ENCODE measurements at places on chromosomes 16 and 17.

GRCh38 chr16:1539720-1540555, 6.5 kb downstream of the TMEM204 start:
- H3K36me3 ChIP-seq, result peaks cover 7% of the 10 kb centered on the region
- H3K4me3 ChIP-seq, result no peak overlapping the region
- no peak overlapping the region for H3K27ac ChIP-seq
- DNase-seq, result no peak

DNA sequence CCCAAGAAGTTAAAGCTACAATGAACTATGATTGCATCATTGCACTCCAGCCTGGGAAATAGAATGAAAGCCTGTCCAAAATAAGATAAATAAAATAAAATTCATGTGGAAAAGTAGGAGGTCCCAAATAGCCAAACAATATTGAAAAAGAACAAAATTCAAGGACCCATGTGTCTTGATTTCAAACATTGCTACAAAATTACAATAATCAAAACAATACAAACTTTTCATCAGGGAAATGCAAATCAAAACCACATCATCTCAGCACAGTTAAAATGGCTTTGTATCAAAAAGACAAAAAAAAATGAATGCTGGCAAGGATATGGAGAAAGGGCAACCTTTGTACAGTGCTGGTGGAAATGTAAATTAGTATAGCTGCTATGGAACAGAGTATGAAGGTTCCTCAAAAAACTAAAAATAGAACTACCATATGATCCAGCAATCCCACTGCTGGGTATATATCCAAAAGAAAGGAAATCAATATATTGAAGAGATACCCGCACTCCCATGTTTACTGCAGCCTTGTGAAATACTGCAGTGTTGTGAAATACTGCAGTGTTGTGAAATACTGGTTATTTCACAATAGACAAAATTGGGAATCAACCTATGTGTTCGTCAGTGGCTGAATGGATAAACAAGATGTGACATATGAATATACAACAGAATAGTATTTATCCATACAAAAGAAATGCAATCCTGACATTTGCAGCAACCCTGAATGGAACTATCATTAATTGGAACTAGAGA, 24.5 kb upstream of the ZNF287 start:
- no peaks in the 10 kb centered on the region for H3K27me3 ChIP-seq
- H3K4me1 ChIP-seq, result peaks cover 10% of the 10 kb centered on the region
- H3K4me3 ChIP-seq, result no peak overlapping the region
- H3K36me3 ChIP-seq, result no peaks in the 10 kb centered on the region

DNA sequence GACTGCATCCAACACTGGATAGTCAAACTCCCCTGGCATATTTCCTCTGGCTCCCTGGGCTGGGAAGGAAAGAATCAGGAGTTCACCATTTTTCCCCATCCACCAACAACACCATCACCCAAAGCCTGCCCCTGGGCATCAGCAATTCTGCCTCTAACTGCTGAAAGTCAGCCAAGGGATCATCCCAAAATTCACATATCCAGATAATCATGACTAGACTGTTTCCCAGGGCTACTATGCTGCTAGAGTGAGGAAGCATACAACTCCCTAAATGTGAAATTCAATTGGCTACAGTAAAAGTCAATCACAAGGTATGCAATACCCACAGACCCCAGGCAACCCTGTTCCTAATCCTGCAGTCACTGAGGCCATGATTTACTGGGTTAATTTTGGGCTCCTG, 230.6 kb downstream of the C16orf95 start:
- no peaks in the 10 kb centered on the region for H3K4me1 ChIP-seq
- H3K27ac ChIP-seq, result no peak overlapping the region
- no peak for DNase-seq
- no peaks in the 10 kb centered on the region for H3K36me3 ChIP-seq

GRCh38 chr16:78415013-78415412, 315.6 kb downstream of the WWOX start:
- no peak for DNase-seq
- H3K27ac ChIP-seq, result no peak overlapping the region
- no peak overlapping the region for H3K4me3 ChIP-seq
- no peaks in the 10 kb centered on the region for H3K4me1 ChIP-seq
- H3K27me3 ChIP-seq, result no peaks in the 10 kb centered on the region
- no peaks in the 10 kb centered on the region for H3K36me3 ChIP-seq

DNA sequence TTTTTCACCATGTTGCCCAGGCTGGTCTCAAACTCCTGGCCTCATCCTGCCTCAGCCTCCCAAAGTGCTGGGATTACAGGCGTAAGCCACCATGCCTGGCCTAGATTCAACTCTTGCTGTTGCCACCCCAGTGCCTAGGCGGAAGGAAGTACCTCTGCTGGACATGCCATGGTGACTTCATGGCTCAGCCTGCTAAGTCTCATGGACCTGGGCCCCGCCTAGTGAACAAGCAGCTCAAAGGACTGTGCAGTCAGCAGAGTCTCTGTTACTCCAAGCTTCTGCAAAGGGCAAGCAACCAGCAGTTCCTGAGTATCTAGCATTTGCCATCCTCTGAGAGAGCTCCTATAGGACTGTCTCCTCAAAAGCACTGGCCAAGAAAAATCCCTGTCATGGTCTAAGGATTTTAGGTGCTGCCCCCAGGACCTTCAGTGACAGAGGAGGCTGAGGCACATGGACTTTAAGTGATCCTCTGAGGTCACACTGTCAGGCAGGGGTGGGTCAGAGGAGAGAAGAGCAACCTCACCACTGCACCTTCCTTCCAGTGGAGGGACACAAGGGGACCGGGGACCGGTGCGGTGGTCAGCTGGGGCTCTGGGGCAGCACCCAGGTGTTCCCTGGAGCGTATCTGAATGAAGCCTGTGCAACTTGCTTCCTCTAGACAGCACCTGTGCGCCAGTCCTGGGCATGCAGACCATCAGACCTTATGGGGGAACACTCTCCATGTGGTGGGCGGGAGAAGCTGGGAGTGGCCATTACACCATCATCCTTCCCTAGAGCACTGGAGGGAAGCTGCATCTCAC, 71.3 kb downstream of the IL21R start:
- H3K4me1 ChIP-seq, result peaks cover 5% of the 10 kb centered on the region
- no peak overlapping the region for H3K27ac ChIP-seq
- no peak for DNase-seq
- no peaks in the 10 kb centered on the region for H3K27me3 ChIP-seq

GRCh38 chr17:45641541-45641940, 142.6 kb upstream of the CRHR1 start:
- no peak overlapping the region for H3K4me3 ChIP-seq
- no peak for DNase-seq
- H3K27me3 ChIP-seq, result peaks cover 15% of the 10 kb centered on the region
- H3K4me1 ChIP-seq, result peaks cover 15% of the 10 kb centered on the region

GRCh38 chr16:51636920-51637769, 486.1 kb upstream of the SALL1 start:
- no peak for DNase-seq
- no peaks in the 10 kb centered on the region for H3K4me1 ChIP-seq
- no peak overlapping the region for H3K27ac ChIP-seq
- H3K36me3 ChIP-seq, result no peaks in the 10 kb centered on the region
- H3K4me3 ChIP-seq, result no peak overlapping the region

- H3K27me3 ChIP-seq, result no peaks in the 10 kb centered on the region
- no peak overlapping the region for H3K27ac ChIP-seq
- peaks cover 23% of the 10 kb centered on the region for H3K36me3 ChIP-seq
These were observed 8.9 kb downstream of the MRPL27 start for GRCh38 chr17:50364061-50364458.

DNA sequence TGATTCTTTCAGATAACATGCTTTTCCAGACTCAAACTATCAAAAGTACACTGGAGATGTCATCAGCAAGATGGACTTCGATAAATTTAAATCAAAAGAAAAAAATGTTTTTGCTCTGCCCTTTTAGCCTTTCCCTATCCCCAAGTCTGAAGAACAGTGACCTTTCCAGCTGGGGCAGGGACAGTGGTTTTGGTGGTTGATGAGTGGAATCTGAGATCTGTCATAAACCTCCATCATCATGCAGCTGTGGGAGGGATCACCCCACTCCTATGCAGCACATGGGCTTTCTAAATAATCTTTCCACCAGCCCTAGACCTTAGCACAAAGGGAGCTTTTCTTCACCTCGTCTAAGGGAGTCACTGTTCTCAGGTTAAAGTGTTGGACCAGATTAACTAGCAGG, 869.5 kb upstream of the SOX9 start:
- H3K4me1 ChIP-seq, result no peaks in the 10 kb centered on the region
- H3K4me3 ChIP-seq, result no peak overlapping the region
- DNase-seq, result no peak
- H3K27ac ChIP-seq, result no peak overlapping the region

DNA sequence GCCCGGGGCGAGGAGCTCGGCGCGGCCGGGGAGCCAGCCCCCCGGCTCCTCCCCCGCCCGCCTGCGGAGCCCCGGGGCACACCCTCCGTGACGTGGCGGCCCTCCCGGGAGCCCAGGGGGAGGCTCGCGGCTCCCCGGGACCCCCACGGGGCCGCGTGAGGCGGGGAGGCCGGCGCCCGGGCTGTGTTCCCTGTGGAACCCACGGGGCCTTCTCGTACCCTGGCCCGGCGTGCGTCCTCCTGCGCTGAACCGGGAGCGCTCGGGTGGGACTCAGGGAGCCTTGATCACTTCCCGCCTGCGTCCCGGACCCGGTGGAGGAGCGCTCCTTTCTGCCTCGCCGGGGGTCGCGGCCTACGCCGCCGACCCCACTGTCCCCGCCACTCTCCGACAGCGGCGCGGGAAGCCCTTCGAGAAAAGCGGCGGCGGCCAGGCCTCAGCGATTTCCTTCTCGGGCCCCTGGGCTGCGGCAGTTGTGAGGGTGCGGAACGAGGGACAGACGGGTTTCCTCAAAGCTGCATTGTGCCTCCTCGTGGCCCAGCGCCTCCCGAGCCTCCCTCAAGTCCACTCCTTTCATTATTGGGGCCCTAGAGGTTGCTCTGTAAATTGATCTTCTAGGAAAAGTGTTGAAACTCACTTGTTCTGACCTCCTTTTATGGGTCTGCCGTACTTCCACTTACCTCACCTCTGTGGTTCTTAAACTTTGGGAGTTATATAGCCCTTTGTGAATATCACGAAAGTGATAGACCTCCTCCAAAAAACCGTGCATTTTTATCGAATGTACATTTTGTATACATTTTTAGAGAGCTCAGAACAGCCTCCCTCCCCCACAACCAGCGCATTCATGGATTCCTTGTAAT, 597 bp downstream of the LIG3 start:
- peak overlapping the region; percentile 100 for H3K27ac ChIP-seq
- peak overlapping the region; percentile 90 for H3K4me3 ChIP-seq
- peak; percentile 20 for DNase-seq
- H3K27me3 ChIP-seq, result no peaks in the 10 kb centered on the region
- peaks cover 10% of the 10 kb centered on the region for H3K4me1 ChIP-seq

DNA sequence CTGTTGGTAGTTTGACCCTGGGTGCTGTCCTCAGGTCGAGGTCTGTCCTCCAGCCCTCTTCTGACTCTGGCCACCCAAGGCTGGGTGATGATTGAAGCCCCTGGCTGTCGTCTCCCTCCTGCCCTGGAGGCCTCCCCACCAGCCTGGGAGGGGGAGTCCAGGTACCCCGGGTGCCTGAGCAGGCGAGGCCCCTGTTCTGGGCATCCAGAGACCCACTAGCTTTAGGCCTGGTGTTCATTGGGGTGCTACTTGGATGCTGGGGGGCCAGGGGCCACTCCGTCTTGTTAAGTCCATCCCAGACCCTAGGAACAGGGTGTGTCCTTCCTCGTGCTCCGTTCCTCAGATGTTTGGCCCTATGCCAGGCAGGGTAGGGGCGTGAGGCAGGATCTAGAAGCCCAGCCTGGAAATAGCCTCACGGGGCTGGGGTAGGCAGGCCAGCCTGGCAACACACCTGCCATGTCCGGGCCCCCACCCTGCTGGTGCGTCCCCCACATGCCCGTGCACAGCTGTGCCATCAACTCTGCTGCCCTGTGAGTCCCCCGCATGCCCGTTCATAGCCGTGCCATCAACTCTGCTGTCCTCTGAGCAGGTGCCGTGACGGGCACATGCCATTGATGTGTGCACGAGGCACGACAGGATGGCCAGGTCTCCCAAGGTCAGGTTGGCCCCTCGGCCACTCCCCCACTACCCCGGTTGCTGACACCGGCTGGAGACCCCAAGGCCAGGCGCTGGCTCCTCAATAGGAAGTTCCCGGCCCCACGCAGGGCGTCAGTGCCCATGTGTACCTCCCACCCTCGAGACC, 36.9 kb downstream of the GINS2 start:
- H3K4me1 ChIP-seq, result peaks cover 20% of the 10 kb centered on the region
- no peaks in the 10 kb centered on the region for H3K27me3 ChIP-seq

- H3K27ac ChIP-seq, result no peak overlapping the region
- H3K4me1 ChIP-seq, result peaks cover 27% of the 10 kb centered on the region
- no peaks in the 10 kb centered on the region for H3K27me3 ChIP-seq
- H3K36me3 ChIP-seq, result no peaks in the 10 kb centered on the region
- no peak for DNase-seq
These were observed 20.5 kb upstream of the WIPF2 start for GRCh38 chr17:40198576-40198975.

DNA sequence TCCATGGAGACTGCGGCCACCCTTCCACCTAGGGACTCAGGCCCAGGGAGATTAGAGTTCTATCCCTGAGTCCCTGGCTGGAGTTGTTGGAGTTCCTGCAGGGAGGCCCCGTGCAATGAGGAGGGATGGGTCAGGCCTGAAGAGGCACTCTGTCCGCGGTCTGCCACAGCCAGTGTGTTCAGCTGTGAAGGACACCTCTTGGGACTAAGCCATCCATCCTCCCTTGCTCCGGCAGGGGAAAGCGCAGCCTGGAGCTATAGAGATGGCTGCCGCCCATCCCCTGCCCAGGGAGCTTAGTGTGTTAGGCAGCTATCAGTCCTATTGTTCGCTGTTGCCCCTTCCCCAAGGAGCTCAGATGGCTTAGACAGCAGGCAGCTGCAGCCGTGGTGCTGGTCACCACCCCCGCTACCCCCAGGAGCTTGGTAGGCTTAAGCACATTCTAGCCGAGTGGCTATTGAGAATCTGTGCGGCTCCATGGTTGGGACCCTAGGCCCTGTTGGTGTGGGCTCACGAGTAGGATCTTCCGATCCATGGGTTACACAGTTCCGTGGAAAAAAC, 141.3 kb downstream of the CYB561 start:
- no peak overlapping the region for H3K27ac ChIP-seq
- H3K36me3 ChIP-seq, result no peaks in the 10 kb centered on the region
- DNase-seq, result no peak
- no peak overlapping the region for H3K4me3 ChIP-seq
- H3K27me3 ChIP-seq, result no peaks in the 10 kb centered on the region
- H3K4me1 ChIP-seq, result no peaks in the 10 kb centered on the region

All from esophagus squamous epithelium (tissue), 5 donors.